ENCODE measurements at places on chromosomes 2 and 18.

DNA sequence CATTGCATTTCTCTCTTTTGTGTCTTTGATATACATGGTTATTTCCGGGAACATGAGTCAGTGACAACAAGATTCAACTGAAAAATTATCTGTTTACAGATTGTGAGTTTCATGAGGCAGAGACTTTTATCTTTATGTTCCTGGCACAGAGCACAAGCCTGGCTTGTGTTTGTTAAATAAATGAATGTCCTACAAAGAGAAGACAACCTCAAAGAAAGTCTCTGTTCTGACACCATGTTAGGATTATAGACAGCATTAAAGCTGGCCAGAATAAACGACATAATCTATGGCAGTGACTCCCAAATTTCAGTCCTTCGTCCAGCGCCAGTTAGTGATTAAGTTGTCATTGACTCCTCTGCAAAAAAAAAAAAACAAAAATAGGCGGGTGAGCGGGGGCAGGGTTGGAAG, 97.4 kb upstream of the DNAJC10 start:
- DNase-seq, result no peak

GRCh38 chr2:42195559-42195958, 26.4 kb downstream of the EML4 start:
- no peak for DNase-seq

DNA sequence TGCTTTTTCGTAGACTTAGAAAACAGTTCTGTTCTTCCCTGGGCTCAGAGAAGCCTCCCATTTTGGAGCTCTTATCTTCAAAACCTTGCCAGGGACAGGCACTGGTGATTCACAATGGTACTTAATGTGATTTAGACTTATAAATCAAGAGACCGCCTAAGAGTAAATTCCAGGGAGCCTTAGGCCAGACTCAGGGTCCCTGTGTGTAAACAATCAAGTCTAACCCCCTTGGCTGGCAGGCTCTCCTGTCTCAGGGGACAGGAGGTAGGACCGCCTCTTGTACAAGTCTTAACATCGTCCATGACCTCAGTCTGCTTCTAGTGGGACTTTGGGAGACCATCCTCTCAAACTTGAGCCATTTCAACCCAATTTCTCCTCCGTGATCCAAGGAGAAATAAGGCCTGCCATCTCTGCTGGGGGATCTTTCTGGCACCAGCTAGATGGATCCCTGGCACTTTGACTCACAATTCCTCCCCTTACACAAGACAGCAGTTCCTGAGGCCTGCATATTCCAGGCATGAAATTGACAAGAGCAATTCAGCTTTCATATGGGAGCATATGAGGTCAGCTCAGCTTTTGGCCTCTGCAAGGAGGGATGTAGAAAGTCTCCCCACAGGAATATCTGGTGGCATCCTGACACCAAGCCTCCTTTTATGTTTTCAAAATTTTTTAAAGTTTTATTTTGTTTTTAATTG, 487.0 kb downstream of the TNS1 start:
- no peak for DNase-seq

DNA sequence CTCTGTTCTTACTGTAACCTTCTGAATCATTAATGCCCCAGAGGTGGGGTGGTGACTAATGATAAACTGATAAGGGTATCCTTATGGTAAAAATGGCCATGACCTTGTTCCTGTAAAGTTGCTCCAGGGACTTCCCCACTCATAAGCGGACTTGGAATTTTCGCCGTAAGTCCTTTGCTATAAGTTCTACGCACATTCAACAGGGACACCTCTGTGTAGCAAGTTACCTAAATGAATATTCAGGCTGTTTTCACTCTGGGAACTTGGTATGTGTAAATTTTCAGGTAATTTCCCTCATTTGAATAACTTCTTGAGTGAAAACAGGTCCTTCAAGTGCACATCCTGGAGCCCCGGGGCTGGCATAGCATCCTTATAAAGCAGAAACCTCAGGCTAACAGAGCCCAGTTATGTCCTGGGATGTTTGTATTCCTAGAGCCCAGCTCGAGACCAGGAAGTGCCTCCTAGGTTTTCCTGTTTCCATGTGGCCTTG, 9.4 kb upstream of the AGFG1 start:
- DNase-seq, result no peak

DNA sequence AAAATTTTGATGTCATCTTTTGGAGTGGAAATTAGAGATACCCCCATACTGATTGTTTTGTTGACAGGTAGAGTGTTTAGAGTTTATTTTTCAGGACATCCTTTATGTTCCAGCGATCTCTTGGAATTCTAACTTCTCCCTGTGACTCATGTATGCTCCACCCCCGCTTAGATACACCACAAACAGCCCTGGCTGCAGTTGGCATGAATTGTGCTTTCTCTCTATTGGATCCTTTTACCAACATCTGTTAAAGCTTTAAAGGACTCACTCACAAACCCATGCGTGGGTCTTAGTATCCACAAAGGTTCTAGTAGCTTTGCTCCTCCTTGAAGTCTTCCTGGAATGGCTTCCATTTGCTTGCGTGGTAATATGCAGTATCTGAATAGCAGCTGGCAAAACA, 409.5 kb upstream of the POU3F3 start:
- DNase-seq, result no peak

- no peak for DNase-seq
Measured at GRCh38 chr2:40448476-40449079, 3.3 kb downstream of the SLC8A1 start.

GRCh38 chr2:200034816-200035215, 79.4 kb downstream of the MAIP1 start:
- DNase-seq, result no peak

DNA sequence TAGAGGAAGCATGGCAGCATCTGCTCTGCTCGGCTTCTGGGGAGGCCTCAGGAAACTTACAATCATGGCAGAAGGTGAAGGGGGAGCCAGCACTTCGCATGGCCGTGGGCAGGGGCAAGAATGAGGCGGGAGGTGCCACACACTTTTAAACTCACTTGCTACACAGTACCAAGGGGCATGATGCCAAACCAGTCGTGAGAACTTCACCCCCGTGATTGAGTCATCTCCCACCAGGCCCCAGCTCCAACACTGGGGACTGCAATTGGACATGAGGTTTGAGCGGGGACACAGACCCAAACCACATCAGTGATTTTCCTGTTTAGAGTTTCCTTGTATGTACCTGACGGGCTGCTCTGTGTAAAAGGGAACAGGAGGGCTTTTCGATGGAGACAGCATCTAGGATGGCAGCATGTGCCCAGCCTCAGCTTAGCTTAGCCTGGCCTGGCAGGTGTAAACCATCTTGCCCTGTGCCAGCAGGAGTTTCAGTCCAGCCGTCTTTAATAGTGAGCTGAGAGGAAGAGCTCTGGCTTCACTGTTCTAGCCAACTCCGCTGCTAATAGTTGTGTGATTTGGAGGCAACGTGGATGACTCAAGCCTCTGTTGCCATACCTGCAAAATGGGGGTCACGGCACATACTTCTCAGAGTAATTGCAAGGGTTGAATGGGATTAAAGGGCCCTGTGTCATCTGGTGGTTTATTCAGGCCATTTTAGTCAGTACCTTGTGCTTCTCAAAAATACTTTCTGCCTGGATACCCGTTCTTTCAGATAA, 101.8 kb downstream of the ASAP2 start:
- no peak for DNase-seq

Measured in NCI-H510A (cell line).